ENCODE measurements at places on chromosomes 7 and 10.
A peak's percentile ranks its signal among the peaks of the same experiment; 100 is the strongest.

- DNase-seq, result no peak
Observed at GRCh38 chr10:80596391-80597257, 58.9 kb downstream of the SH2D4B start.

DNA sequence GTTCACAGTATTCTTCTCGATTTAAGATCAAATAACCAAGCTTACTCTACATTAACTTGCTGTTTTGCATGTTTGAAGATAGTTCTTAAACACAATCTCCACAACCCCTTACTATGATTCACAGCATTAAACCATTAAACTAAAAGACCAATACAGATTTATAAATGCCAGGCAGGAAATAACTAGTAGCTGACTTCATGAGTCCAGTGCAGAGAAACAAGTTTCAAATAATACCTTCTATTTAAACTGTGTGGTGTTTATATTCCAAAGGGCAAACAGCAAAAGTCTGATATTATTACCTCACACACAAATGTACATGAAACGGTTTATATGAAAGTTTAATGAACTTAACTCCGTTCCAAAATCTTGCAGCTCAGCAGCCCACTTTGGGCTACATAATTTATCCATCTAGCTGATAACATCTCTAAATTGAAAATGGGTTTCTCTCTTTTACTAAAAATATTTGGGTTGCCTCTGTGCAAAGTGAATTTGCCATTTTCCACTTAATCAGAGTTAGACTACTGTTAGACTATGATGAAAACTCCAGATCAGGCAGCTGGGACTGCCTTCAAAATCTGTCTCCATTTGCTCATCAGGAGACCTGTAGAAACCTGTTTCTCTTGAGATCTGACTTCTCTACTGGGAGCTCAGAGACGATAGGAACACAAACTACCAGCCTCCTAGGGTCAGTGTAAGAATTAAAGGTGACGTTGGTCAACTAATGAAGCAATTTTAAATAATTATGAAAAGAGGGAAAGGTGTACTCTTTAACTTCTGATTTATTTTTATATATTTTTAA is 287.3 kb downstream of the FZD1 start:
- no peak for DNase-seq

- DNase-seq, result no peak
Observed at GRCh38 chr7:27419581-27420177, 177.1 kb downstream of the EVX1 start.

GRCh38 chr10:22554461-22555182 is 159.8 kb downstream of the PIP4K2A start:
- DNase-seq, result peak; percentile 62

DNA sequence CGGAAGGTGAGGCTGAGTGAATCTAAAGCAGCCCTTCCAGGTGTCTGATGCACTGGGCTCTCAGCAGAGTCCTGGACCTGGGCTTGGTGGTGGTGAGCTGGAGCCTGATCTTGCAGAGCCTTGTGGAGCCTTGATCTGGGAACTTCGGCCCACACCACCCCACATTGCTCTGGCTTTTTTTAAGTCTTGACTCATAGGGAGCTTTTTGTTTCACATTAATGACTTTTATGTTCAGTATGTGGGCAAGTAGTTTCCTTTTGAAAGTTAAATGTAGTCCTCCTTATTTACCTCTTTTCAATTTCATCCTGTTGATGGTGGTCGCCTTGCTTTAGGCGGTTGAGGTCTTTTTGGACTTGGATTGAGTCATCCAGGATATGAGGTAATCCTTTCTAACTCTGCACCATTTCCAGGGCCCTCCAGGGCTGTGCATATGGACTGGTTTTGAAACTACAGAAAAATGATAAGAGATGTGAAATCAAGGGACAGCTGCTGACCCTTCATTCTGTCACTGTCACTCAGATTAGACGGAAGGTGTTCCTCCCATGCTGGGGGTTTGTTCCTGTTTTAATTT is 2.9 kb upstream of the NRAP start:
- DNase-seq, result no peak

GRCh38 chr10:76946270-76946669 is 691.3 kb downstream of the KCNMA1 start:
- DNase-seq, result no peak

- DNase-seq, result peak; percentile 23
Observed at GRCh38 chr7:28729281-28729680, 228.8 kb downstream of the TRIL start.

DNA sequence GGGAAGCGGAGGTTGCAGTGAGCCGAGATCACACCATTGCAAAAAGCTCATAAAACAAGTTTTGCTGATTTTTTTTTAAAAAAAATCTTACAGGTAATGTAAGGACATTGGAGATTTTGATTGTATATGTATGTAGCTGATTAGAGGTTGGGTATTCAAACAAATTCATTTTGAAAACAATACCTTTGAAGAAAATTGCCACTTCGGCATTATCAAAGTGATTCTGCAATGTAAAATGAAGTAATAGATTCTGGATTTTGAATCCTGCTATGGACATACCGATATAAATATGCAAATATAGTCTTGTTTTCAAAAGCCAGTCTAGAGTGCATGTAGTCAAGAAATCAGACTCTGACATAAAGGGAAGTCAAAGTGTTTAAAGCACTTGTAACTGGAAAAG is 12.4 kb upstream of the IGF2BP3 start:
- DNase-seq, result no peak

DNA sequence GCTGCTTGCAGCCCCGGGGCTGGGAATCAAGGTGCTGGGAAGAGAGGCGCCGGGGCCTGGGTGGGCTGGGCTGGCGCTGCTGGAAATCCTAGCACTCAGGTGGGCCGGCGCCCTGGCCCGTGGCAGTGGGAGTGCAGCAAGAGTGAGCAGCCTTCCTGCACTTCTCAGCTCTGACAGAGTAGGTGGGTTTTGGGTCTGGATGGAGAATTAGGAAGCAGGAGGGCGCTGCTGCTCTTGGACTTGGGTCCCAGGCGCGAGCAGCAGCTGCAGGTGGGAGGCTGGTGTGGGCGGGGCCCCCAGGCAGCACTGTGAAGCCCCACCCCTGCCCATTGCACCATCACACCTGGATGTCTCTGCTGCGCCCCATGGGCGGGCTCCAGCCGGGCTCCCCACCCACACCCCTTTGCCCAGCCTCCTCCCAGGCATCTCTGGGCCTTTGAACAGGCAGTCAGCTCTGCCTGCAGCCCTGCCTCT is 6.0 kb downstream of the BRI3 start:
- no peak for DNase-seq

GRCh38 chr10:71636588-71636987 is 83.0 kb downstream of the C10orf105 start:
- DNase-seq, result no peak
